ENCODE measurements at places on chromosomes 3 and 15. TPM values are rescaled to one million over a fixed set of nuclear protein-coding genes. Genes with fewer than 3 reads are reported as not detected.

DNA sequence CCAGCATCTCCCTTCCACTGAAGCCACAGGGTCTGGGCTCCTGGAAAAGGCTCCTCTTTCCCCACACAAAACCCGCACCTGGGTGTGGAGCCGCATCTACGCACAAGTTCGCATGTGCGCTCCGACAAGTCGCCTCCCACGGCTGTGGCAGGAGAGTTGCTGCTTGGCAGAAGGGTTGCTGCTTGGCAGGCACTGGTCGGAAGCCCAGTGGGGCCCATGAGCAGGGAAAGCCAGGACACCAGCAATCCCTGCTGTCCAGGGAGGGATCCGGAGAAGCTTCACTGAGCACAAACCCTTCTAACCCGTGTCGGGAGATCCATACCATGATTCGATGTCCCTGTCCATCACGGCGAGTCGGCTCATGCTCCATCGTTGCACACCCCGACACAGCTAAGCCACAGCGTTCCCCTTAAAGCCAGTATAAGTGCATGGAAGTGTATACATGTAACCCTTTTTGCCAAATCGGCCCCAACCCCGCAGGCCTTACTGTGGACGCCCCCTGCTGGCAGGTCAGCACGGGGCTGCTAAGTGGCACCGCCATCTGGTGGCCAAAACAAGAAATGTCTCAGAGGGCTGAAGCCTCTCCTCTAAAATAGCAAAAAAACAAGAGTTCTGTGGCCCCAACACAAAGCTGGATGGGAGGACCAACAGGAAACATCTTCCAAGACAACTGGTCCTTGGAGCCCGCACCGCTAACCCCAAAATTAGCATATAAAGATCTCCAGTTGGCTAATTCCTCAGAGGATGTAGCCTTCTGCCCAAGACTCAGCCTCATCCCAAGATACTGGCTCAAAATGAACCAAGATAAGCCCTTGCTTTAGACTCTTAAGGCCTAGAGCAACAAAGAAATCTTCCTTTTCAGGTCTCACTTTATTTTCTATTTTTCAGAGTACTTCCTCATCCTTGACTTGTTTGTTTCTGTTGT, 8.3 kb downstream of the ANKRD63 start:
- H3K27me3 ChIP-seq = peaks cover 14% of the 10 kb centered on the region
- no peak overlapping the region for H3K27ac ChIP-seq
- H3K4me1 ChIP-seq = peaks cover 14% of the 10 kb centered on the region
- peak; percentile 96 for DNase-seq

GRCh38 chr3:169091196-169091823, 572.2 kb downstream of the MECOM start:
- no peak for DNase-seq
- no peak overlapping the region for H3K27ac ChIP-seq
- no peaks in the 10 kb centered on the region for H3K27me3 ChIP-seq
- H3K4me1 ChIP-seq = peaks cover 8% of the 10 kb centered on the region

- 0 out of 2 replicates have a peak, but pooled peaks cover under 1% of the 10 kb centered on the region for H3K4me1 ChIP-seq
- DNase-seq = peak; percentile 95
- H3K27me3 ChIP-seq = no peaks in the 10 kb centered on the region
Observed at GRCh38 chr3:38805765-38806386, 10.1 kb downstream of the SCN10A start.

DNA sequence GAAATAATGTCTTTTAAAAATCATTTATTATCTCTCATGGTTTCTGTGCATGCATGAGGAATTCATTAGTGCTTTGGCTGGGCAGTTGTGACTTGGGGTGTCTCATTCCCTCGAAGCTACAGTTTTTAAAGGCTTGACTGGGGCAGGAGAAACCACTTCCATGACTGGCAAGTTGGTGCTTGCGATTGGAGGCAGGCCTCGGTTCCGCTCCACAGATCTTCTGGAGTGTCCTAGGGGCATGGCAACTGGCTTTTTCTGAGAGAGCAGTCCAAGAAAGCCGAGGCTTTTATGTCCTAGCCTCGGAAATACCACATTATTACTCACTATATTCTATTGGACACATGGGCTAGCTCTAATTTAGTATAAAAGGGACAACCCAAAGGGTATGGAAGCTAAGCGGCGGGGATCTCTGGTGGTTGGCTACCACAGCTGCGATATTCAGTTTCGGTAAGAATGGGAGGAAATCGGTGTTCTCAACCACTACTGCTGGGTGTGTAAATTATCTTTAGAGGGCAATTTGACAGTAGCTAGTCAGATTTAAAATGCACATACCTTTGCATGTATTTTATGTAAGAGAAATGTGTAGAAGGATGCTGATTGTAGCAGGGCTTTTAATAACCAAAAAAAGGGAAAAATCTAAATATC, 48.8 kb upstream of the TOP2B start:
- H3K4me1 ChIP-seq = no peaks in the 10 kb centered on the region
- H3K36me3 ChIP-seq = no peaks in the 10 kb centered on the region
- H3K4me3 ChIP-seq = no peak overlapping the region
- no peaks in the 10 kb centered on the region for H3K27me3 ChIP-seq

- H3K4me3 ChIP-seq = no peak overlapping the region
- H3K27me3 ChIP-seq = no peaks in the 10 kb centered on the region
- no peaks in the 10 kb centered on the region for H3K36me3 ChIP-seq
- DNase-seq = no peak
- H3K4me1 ChIP-seq = no peaks in the 10 kb centered on the region
- H3K27ac ChIP-seq = no peak overlapping the region
Observed at GRCh38 chr3:30786365-30786764, 108.1 kb downstream of the GADL1 start.

DNA sequence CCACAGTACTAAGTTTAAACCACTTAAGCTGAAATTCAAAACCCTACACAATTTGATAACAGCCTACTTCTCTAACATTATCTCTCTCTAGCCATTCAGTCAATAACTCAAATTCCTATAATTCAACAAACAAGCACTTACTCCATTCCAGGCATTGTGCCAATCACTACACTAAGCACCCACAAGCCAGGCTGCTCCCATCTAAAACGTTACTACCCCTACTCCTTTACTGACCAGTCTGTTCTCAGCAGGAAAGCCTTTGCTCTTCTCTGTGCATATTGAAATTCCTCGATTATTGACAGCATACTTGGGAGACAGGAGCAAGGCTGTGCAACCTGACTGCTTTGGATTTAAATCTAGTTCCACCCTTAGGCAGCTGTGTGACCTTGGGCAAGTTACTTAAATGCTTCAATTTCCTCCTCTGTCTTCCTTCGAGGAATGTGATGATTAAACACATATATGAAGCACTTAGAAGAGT, 177.2 kb upstream of the THBS1 start:
- no peak overlapping the region for H3K27ac ChIP-seq
- H3K4me3 ChIP-seq = no peak overlapping the region
- DNase-seq = no peak
- no peaks in the 10 kb centered on the region for H3K4me1 ChIP-seq
- H3K27me3 ChIP-seq = no peaks in the 10 kb centered on the region

DNA sequence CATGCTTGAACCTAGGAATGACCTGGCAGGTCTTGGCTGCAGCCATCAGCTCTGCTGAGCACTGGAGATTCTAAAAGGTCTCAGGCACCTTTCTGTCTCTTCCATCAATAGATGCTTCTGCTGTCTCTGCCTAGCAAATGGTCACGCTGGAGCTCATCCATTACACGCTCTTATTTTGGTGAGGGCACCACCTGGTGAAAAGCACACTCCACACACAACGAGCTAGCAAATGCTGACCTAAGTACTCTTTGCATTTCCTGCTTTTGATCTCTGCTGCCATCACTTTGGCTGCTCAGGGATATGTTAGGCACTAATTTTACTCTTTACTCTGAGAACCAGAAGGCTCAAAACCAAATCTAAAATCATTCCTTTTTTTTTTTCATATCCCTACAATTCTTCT, 91.3 kb downstream of the RAB11A start:
- no peak overlapping the region for H3K27ac ChIP-seq
- no peaks in the 10 kb centered on the region for H3K4me1 ChIP-seq
- no peak for DNase-seq
- H3K36me3 ChIP-seq = no peaks in the 10 kb centered on the region
- no peak overlapping the region for H3K4me3 ChIP-seq

- H3K36me3 ChIP-seq = no peaks in the 10 kb centered on the region
- peaks cover 28% of the 10 kb centered on the region for H3K4me1 ChIP-seq
- H3K27me3 ChIP-seq = no peaks in the 10 kb centered on the region
- H3K27ac ChIP-seq = no peak overlapping the region
- no peak overlapping the region for H3K4me3 ChIP-seq
- peak; percentile 65 for DNase-seq
Observed at GRCh38 chr3:146653978-146654377, 48.8 kb upstream of the PLSCR5 start.

DNA sequence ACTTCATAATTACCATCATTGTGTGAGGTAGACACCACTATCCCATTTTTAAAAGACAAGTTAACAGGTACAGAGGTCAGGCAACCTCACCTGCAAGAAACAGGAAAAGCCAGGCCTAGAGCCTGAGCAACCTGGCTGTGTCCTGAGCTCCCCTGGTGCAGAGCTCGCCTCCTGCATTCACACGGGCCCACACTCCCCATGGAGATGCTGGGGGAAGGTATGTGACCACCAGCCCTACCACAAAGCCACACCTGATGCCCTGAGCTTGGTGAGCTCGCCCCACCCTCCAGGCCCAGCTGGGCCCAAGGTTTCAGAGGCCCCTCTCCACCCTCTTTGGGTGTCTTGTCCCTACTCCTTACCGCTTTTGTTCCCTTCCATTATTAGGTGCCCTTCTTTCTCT, 1.2 kb upstream of the EFCAB12 start:
- peaks cover 11% of the 10 kb centered on the region for H3K27me3 ChIP-seq
- H3K4me1 ChIP-seq = peaks cover 34% of the 10 kb centered on the region
- H3K36me3 ChIP-seq = peaks cover 29% of the 10 kb centered on the region

DNA sequence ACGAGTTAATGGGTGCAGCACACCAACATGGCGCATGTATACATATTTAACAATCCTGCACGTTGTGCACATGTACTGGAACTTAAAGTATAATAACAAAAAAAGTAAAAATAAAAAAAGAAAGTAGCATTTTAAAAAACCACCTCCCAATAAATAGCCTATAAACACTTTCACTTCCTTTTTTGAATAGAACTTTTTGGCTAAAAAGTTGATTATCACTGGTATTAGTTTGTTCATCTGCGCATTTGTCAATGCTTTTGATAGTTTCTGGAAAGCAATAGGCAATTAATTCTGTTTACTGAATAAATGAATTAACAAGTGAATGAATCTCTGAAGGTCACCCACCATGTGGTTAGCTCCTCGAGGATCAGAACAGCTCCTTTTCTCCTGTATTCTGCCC, 179.9 kb downstream of the SLC9A9 start:
- no peak overlapping the region for H3K4me3 ChIP-seq
- DNase-seq = no peak
- no peak overlapping the region for H3K27ac ChIP-seq
- no peaks in the 10 kb centered on the region for H3K4me1 ChIP-seq
- no peaks in the 10 kb centered on the region for H3K36me3 ChIP-seq

HTR3E gene
- not detected for total RNA-seq

AP3B2 gene
- total RNA-seq = 19.2 TPM

CHST2 gene
- total RNA-seq = 28.3 TPM
